T47D (cell line): ENCODE measurements at places on chromosomes 16 and 17.
A peak's percentile ranks its signal among the peaks of the same experiment; 100 is the strongest.

GRCh38 chr17:78599419-78599818, 22.2 kb upstream of the DNAH17 start:
- DNase-seq, result no peak

GRCh38 chr17:21007646-21008045, 35.2 kb downstream of the USP22 start:
- DNase-seq, result no peak

GRCh38 chr16:73846007-73846330, 450.6 kb upstream of the PSMD7 start:
- DNase-seq, result no peak

- peak; percentile 58 for DNase-seq
Measured at GRCh38 chr16:67162506-67163163, 1.9 kb upstream of the HSF4 start.

- DNase-seq, result no peak
Measured at GRCh38 chr17:19629449-19629848, 19.1 kb upstream of the ALDH3A2 start.

- DNase-seq, result no peak
Measured at GRCh38 chr16:81008505-81008789, 1.4 kb downstream of the CENPN start.

DNA sequence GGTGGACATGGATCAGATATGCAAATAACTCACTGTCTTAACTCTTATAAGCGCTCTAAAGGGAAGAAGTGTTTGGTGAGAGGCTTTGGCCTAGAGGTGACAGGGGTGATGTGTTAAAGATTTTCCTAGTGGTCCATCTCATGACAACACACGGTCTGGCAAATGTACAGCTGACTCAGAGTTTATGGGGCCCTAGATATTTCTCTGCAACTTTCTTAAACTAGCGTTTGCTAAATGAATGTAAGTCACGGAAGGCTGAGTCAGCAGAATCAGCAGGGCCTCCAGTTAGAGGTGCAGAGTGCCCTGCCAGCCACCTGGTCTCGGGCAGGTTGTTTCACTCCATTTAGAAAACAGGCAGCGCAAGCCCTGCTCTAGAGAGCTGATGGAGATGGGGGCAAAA, 40.1 kb downstream of the CLEC16A start:
- DNase-seq, result no peak
